Tongue (tissue), 3 donors: ENCODE measurements at places on chromosomes 6 and 20. TPM values are rescaled to one million over a fixed set of nuclear protein-coding genes. Genes with fewer than 3 reads are reported as not detected.
A peak's percentile ranks its signal among the peaks of the same experiment; 100 is the strongest.

- DNase-seq, result no peak
These were observed 42.2 kb downstream of the FLRT3 start for GRCh38 chr20:14295238-14295637.

Gene TNNC2
- total RNA-seq, result 2,441 TPM

DNA sequence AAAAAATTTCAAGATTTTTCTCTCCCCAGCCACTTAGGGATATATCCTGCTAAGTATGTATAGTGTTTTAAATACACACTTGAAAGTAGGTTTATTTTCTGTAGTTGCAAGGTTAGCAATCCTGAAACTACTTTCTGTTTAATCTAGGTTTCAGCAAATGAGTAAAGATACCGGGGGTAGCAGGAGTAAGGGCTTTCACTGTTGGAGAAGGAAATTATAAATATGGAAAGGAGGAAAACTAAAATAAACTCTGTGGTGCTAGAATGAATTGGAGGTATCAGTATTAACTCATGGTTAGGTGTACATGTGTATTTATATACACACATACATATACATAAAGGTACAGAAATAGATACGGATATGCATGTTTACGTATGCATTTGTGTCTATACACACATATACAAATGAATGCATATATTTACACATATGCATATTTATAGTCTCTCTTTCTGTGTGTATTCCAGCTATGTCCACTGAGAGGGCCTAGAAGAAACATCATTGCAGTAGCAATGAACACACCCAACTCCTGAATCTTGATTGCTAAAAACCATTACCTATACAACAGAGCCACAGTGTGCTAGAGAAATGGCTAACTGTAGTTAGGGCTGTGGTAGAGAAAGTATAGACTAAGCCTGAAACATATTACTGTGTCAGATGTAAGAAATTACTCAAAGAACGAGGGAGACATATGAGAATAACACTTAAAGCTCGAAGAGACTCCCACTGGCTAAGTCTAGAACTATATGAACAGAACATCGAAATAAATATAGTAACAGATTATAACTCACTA, 95.9 kb upstream of the EMILIN3 start:
- no peak for DNase-seq

GRCh38 chr6:136763716-136764516, 28.4 kb downstream of the MAP3K5 start:
- DNase-seq, result no peak

Gene SLC35D3
- not detected for total RNA-seq

DNA sequence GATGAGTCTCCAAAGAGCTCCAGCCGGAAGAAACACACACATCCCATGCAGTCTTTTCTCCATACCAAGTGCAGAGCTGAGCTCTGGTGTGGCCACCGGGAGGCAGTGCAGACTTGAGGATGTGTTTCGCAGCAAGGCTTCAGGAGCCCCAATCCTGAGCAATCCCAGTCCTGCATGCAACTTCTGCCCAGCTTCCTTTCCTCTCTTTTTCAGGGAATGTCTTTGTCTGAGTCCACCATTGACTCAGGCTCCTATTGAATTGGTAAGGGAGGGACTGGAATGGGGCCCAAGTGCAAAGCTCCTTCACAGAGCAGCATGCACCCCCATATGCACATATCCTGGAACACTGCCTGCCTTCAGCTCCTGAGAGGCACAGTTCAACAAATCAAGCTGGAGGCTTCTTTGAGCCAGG, 50.5 kb upstream of the ASIP start:
- DNase-seq, result peak; percentile 86

DNA sequence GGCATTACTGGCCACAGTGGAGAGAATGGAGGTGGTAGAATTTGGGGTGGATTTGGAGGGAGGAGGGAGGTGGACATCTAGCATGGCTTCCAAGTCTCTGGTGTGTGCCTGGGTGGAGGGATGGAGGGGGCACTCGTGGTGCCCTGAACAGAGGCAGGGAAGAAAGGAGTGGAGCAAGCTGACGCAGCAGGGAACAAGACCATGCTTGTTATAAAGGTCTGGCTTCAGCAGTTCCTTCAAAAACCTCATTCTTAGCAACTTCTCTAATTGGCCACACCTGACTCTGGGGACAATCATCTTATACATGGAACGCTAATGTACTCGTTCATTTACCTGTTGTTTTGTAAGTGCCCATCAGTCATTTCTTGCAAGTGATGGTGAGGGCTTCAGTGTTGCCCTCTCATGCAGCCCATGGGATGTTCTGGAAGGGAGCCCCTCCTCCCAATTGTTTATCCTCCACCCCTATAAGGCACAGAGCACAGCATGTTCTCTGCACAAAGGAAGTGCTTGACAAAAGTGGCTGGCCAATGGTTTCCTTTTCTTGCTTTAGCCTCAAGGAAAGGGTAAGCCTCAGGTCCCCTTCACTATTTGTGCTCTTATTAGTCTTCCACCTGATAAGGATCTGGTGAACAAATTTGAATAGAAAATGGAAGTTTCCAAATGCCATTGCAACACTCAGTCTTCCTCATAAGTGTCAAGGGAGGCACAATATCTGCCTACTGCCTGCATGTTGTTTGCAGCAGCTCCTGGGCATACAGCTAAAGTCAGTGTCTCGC, 39.3 kb downstream of the GFOD1 start:
- no peak for DNase-seq

Gene TRDN
- 249 TPM for total RNA-seq
